ENCODE measurements at places on chromosomes 1 and 21.

- DNase-seq, result no peak
These were observed 23.9 kb downstream of the KCNAB2 start for GRCh38 chr1:6069573-6069972.

- DNase-seq, result no peak
These were observed 936.7 kb upstream of the TMPRSS15 start for GRCh38 chr21:19340303-19340702.

- DNase-seq, result no peak
These were observed 33.6 kb downstream of the NUAK2 start for GRCh38 chr1:205287767-205288559.

GRCh38 chr1:202848191-202848542 lies 37.4 kb downstream of the PCAT6 start:
- no peak for DNase-seq

DNA sequence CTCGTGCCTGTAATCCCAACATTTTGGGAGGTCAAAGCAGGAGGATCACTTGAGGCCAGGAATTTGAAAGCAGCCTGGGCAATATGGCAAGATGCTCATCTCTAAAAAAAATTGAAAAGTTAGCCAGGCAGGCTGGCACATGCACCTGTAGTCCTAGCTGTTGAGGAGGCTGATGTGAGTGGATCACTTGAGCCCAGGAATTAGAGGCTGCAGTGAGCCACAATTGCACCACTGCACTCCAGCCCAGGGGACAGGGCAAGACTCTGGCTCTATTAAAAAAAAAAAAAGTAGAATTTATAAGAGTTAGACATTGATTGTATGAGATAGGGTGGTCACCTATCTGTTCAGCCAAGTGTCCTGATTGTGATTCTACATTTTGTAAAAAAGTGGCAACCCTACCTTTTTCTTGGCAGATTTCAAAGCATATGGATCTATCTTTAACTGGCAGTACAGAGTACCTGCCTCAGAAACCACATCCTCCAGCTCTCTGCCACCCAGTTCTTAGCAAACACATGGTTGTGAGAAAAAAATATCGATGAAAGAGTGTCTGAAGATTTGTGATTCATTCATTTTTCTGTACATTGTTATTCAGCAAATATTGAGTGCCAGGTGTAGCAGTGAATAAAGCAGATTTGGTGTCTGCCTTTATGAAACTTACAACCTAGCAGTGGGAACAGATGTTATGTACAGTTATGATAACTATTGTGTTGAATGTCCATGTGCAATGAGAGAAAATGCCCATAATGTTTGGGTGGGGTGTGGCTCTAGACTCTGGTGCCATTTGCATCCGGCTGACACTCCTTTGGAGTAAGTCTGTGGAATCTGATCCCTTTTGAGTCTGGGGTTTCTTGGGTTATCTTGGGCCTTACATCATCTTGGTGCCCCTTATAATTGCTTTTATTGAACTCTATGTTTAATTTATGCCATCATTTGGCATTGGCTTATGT lies 82.5 kb downstream of the ST3GAL3 start:
- no peak for DNase-seq

DNA sequence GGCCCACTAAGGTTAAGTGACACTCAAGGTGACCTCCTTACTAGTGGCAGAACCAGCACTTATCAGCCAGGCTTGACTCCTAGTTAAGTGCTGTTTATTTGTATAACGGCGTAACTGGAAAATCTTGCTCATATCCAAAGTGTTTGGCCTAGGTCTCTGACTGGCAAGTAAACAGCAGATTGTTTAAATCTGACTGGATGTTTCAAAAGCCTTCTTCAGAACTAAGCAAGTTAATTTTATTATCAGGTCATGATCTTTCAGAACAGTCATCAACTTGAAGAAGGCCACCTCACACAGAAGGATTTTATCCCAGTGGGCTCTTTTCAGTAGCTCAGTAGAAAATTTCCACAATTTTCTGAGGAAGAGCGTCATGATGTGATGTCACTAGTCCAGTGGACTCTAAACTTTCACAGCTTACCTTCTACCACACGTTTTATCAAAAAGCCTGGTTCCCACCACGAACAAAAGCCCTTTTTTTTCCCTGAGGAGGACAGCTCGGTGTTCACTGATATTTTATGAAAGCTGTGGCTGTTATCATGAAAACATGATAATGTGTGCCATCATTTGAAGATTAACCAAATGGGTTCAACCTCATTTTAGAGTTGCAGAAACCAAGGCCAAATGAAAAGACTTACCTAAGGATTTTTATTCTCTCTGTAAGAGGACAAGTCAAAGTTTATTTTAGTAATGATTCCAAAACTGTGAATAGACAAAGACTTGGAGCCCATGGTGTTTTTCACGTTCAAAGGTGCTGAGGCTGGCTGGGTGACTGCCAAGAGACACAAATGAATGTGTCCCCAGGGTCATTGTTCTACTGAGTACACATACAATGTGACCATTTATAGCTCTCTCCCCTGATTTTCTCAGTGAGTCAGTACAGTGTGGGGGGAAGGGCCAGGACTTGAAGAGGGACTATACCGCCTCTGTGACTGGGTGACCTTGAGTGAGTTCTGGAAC lies 9.1 kb downstream of the SGIP1 start:
- DNase-seq, result no peak

- DNase-seq, result no peak
These were observed 49.0 kb upstream of the NR5A2 start for GRCh38 chr1:199978408-199978940.

DNA sequence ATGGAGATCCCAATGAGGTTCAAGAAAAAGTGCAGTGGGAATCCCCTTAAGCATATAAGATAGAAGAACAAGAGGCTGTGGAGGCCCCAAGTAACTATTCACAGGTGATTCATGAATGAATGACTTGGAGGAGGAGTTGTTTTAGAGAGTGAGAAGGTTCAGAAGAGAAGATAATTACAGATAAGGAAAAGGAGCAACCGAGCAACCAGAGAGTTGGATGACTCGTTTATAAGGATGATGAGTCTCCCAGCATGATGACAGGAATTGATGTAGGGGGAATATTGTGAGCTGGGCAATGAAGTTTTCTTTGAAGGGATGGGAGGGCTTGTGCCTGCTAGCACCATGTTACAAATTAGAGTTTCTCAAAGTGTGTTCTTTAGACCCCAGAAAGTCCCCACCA lies 9.8 kb downstream of the C8A start:
- peak; percentile 9 for DNase-seq

DNA sequence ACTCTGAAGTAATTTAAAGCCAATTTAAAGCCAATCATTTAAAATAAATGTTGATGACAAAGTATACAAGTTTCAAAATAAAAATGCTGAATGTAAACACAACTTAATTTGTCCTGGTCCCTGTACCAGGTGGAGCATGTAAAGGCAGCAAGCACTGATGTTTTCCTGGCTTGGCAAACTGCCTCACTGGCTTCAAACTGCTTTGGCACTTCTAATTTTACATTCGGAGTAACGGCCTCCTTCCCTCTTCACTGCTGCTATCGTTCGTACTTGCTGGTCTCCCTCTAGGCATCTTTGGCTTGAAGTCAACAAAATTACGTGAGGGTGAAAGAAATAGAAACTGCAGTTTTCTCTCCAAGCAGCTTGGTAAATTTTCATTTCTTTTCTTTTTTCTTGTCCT lies 287.9 kb downstream of the LTN1 start:
- DNase-seq, result no peak

DNA sequence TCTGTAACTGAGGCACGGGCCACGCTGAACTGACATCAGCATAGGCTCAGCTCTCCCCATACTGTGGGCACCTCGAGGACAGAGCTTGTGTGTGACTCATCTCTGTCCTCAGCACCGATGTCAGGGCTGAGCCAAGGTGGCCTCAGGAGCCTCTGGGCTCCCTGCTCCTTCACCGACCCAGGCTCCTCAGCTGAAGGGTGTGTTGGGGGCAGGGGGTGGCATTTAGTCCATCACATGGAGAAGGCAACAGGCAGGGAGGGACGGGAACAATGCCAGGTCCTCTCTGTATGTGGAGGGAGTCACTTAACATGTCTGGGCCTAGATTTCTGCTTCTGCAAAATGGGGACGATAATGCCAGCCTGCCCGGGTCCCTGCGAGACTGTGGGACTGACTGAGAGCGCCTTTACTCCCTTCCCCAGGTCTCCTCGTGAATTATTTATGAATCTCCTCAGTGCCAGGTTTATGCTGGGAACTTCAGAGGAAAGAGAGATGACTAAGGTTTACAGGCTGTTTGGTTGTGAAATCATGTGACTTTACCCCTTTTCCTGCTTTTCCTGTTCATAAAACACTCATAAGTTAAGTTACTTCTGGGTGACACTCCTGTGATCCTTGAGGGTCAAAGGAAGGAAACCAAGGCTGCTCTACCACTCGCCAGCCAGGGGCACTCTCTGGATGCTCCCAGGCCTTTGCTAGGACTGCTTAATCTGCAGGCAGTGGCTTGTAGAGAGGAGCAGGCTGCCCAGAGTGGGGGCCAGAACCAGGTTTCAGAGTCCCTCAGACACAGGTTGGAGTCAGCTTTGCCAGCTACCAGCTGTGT lies 16.2 kb downstream of the TTC39A start:
- DNase-seq, result peak; percentile 93

DNA sequence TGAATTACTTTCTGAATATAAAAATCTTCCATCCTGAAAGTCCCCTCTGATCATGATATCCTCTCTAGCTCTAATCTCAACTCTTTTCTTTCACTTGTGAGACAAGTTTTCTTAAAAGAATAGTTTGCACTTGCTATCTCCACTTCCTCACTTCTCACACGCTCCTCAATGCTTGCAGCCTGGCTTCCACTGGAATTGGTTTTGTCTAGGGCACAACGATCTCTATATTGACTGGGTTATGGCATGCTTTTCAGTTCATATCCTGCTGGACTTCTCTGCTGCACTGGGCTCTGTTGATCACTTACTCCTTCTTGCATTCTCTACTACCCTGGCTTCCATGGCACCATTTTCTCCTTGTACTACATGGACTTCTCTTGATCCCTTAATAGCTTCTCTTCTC lies 474 bp downstream of the FCRLA start:
- no peak for DNase-seq

- DNase-seq, result no peak
These were observed 63.6 kb downstream of the MYOM3 start for GRCh38 chr1:24048205-24048869.

DNA sequence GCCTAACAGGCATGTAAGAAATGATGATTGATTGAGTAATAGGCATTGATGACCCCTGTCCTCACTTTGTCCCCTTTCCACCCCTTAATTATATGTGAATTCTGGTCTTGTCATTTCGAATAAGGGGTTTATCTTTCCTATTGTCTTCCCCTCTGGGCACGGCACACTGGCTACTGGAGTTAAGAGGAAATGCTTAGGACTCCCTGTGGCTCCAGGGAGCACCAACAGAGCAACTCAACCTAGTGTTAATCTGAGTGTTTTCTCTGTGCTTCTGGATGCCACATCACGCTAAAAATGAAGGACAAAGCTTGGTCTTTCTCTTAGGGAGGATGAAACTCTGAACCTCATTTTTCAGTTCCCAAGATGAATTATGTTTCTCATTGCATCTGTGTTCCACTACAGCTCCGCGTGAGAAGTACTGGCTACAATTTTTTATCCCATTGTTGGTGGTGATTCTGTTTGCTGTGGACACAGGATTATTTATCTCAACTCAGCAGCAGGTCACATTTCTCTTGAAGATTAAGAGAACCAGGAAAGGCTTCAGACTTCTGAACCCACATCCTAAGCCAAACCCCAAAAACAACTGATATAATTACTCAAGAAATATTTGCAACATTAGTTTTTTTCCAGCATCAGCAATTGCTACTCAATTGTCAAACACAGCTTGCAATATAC lies 5.3 kb downstream of the FCER1A start:
- DNase-seq, result no peak

DNA sequence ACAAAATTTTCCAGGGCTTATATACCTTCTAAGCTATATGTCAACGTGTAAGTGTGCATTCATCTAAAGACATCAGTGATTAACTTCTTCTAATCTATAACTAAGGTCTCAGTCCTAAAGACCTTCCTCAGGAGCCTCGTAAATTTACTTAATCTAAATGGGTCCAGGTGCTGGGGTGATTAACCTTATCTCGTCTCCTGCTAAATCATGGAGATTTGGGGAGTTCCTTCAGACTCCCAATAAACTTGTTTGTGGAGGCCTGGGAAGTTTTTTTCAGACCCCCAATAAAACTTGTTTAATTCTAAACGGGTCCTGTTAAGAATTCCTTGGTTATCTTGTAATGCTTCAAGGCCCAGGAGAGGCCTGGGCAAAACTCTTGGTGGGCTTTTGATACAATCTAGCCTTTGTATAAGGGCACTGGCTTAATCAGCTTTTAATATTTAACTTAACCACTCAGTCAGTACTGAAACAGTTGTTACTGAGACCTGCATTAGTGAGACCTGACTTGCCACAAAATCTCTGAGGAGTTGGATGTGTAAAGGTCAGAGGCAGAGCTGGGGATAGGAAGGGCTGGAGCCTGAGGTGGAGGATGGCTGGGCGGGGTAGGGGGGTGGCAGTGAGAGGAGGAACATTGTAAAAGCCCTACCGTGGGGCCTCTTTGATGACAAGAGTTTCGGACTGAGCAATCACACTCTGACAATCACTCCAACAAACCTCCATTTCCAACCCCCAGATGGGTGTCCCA lies 6.2 kb upstream of the HMGCS2 start:
- no peak for DNase-seq

DNA sequence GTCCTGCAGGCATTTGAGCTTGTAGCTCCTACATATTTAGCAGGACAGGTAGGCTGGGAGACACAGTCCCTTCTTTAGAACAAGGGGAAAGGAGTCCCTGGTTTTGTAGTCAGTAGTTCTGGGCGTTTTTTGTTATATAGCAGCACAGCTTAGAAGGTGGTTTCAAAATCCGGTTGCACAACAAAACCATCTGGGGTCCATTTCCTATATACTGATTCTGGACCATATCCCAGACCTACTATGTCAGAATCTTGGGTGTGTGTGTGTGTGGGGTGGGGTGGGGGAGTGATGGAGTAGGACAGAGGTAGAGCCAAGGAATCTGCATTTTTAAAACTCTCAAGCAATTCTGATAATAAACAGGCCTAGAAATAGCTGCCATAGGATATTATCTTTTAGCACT lies 21.6 kb downstream of the METTL13 start:
- no peak for DNase-seq

DNA sequence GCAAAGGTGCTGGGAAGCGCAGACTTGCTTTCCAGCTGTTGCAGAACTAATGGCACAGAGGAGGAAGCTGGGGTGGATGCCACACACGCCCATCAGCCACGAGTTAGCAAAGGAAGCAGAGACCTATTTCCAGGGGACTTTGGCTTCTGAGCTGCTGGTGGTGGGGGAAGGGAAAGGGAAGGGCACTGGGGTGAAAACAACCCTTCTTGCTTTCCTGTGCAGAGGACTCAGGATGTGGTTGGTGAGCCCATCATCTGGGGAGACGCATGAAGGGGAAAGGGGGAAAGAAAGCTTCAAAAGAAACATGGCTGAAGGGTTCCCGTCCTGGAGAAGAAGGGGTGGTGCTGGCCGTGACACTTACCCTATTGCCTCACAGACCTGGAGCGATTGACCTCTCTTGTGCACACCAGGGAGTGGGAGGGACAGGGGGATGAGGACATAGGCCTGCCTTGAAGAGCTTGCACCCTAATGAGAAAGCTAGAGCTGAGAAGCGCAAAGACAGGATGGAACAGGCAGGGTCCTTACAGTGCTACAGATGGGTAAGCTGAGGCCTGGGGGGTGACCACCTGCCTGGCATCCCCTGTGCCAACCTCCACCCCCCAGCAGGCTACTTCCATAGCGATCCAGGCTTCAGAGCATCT lies 140.8 kb upstream of the RAB4A start:
- no peak for DNase-seq

- no peak for DNase-seq
These were observed 118.9 kb upstream of the TMEM51 start for GRCh38 chr1:15034656-15035055.

Measured in epithelial cell of proximal tubule (primary cell).